GM13977 (cell line): ENCODE measurements at places on chromosomes 12 and 14.

- no peak for DNase-seq
Observed at GRCh38 chr12:103965255-103965589, 450 bp upstream of the TDG start.

- DNase-seq = no peak
Observed at GRCh38 chr12:94702696-94703095, 52.3 kb upstream of the TMCC3 start.

GRCh38 chr14:98062083-98062482 is 1209.9 kb downstream of the BCL11B start:
- DNase-seq = no peak

DNA sequence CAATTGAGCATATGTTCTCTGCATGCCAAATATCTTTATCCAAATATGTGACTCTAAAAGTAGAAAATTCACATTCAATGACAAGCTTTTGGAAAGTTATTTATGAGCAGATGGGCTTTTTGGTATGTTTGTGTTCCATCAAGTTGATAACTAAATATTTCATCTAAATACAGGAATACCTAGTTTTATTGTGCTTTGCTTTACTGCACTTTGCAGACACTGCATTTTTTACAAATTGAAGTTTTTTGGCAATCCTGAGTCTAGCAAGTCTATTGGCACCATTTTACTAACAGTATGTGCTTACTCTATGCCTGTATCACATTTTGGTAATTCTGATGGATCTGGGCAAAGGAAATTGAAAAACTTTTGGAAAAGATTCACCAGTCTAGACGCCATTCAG is 133.8 kb downstream of the ATXN7L3B start:
- DNase-seq = no peak

DNA sequence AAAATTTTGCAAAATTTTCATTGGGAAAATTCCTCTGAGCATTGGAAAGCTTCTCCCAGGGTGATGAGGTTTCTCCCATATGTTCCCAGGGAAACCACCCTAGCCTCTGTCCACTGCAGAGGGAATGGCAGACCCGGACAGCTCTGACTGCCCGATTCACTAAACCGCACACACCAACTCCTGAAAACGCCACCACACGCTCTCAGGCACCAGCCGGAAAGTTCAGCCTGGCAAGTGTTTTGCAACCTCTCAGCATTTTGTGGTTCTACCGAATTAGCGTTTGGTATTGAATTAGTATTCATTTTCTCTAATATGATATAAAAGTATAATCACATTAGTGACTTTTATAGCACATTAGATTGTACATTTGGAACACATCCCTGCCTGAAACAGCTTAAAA is 213.4 kb downstream of the PHETA1 start:
- no peak for DNase-seq

GRCh38 chr12:20187456-20187855 is 180.9 kb upstream of the PDE3A start:
- DNase-seq = no peak

GRCh38 chr12:68972595-68972994 is 39.6 kb upstream of the CPM start:
- DNase-seq = no peak

GRCh38 chr12:84767079-84767478 is 145.5 kb downstream of the SLC6A15 start:
- no peak for DNase-seq

DNA sequence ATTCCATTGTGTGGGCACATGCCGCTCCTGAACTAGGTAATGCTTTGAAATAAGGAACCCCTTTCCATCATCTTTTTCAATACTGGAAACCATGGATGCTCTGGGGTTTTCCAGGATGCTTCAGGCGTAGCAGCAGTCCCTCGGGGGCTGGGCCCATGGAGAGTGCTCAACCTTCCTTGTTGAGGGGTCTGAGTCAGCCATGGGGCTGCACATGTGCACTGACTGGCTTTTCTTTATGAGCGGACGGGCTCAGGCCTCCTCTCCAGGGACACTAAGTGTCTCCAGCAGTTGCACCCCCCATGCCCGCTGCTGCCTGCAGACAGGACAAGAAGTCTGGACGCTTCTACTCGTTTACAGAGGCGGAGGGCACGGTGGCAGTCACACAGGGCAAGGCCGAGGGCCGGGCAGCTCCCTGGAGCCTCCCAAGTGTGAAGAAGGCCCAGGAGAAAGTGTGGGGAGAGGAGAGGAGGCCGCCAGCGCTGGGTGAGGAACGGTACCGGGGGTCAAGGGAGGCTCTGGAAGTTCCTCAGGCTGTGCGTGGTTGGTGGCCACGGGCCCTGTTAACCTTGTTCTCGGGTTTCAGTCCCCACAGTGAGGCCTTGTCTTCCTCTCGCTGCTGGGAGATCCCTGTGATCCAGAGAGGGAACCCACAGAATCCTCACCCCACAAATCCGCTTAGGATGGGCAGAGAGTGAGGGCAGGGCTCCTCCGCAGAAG is 51.2 kb downstream of the TEAD4 start:
- DNase-seq = no peak

GRCh38 chr14:62179367-62180018 is 417.3 kb downstream of the SNAPC1 start:
- peak; percentile 23 for DNase-seq

- DNase-seq = peak; percentile 26
Observed at GRCh38 chr12:52234223-52234810, 1.3 kb downstream of the KRT7 start.

GRCh38 chr14:104983231-104983721 is 2.3 kb upstream of the CLBA1 start:
- no peak for DNase-seq

- no peak for DNase-seq
Observed at GRCh38 chr12:65728848-65729793, 95.2 kb upstream of the HMGA2 start.

DNA sequence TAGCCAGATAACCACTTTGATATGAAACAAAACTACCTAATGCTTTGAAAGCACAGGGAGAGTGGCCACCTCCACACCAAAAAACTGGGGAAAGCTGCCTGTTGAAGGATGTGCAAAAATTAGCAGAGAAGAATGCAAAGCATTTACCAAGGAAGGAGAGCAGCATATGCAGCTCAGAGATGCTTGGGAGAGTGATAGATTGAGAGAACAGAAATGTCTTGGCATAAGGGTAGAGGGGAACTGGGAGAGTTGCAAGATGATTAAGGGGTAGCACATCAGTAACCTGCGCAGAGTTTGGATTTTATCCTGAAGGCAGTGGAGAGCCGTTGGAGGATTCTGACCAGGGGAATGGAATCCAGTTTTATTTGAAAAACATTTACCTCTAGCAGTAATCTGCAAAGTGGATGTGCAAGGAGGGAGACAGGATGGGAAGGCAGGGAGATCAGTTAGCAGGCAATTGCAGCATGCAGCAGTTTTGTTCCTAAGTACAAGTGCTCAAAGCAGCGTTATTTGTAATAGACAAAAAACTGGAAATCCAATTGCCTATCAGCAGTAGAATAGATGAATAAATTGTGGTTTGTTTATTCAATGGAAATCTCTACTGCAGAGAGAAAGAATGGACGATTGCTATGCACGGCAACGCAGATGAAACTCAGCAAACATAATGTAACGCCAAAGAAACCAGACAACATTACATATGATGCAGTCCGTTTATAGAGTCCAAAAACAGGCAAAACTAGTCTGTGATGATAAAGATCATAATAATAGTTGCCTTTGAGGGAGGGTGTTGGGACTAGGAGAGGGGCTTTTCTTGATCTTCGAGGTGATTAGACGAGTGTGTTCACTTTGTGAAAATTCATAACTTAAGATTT is 81.5 kb downstream of the BHLHE41 start:
- DNase-seq = no peak

DNA sequence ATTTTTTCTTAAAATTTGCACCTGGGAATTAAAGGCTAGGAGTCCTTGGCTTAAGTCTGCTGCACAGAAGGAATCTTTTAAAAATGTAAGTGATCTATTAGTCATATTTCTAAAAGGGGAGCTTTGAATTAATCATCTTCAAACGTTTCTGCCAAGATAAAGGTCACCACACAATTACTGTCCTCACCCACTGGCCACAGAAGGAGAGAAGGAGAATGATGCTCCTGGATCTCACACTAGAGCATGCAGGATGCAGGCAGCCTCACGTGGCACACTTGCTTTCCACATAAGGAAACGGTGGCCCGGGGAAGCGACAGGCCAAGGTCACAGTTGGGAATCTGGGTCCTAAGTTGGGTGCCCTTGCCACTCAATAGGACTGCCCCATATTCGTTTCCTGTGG is 16.9 kb downstream of the PLEKHG7 start:
- no peak for DNase-seq

DNA sequence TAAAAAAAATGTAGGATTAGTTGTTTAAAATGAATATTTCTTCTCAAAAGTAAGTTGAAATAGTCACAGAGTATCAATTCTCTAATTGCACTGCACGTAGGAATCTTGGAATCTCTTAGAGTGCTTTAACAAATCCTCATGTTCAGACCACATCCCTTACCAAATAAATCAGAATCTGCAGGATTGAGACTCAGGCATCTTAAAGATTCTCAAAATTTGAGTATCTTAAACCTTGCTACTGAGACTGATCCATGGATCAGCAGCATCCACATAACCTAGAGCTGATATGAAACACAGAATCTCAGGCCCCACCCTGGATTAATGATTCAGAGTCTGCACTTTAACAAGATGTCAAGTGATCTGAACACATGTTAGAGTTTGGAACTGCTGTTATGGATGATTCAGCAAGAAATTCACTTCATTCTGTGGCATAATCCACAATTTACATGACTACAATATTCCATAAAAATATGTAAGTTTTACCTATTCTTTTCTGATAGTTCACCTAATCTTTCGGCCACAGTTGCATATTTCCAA is 58.7 kb downstream of the ADAMTS20 start:
- no peak for DNase-seq

- no peak for DNase-seq
Observed at GRCh38 chr14:49895480-49895879, 2.6 kb downstream of the ARF6 start.

- DNase-seq = no peak
Observed at GRCh38 chr14:102971836-102972606, 49.6 kb downstream of the AMN start.

GRCh38 chr12:26648584-26648983 is 184.4 kb downstream of the ITPR2 start:
- no peak for DNase-seq

DNA sequence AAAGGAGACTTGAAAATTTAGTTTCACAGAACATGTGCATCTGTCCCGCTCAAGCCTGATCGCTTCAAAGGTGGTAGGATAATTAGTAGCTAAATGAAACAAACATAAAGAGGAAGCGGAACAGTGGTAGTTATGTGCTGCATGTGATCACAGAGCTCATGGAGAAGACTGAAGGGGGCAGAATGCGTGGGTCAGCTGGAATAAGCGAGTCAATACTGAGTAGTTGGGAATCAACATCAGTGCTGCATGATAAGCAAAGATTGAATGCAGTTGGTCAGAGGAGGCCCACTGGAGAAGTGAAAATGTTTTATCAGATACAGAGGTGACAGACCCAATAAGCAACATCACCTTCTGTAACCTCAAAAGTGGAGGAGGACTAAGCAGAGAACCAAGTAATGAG is 95.1 kb upstream of the RFX4 start:
- no peak for DNase-seq

DNA sequence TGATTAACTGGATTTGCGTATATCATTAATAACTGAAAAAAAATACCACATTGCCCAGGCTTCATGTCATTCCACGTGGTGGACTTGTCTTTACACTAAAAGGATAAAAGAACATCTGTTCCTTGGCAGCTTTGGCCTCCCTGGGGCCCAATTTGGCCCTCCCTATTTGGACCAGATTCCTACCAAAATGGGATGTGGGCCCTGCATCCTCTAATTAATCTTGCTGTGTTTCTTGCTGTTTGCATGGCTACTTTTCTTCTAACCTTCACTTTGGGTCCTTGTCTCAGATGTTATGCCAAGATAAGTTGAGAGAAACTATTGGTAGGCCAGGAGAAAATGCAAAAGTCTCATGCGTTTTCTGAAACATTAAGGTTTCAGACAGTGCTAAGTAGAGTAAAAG is 57.5 kb downstream of the PTHLH start:
- DNase-seq = no peak

DNA sequence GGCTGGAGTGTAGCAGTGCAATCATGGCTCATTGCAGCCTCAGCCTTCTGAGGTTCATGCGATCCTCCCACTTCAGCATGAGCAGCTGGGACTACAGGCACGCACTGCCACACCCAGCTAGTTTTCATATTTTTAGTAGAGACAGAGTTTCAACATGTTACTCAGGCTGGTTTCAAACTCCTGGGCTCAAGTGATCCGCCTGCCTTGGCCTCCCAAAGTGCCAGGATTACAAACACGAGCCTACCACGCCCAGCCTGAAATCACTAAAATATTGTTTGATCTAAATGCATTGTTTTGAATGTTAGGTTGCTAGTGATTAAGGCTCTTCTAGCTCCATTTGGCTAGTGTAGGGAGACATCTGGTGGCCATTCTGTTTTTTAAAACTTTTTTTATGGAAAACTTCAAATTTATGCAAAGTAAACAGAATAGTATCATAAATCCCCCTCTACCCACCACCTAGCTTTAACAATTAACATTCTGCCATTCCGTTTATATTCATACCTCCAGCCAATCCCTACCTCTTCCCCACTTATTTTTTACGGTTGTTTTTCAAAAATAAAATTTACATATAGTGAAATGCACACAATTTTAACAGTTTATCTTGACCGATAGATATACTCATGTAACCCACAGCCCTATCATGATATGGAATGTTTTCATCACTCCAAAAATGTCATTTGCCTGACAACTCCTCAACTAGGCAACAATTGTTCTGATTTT is 37.8 kb downstream of the MYO1H start:
- DNase-seq = peak; percentile 37

DNA sequence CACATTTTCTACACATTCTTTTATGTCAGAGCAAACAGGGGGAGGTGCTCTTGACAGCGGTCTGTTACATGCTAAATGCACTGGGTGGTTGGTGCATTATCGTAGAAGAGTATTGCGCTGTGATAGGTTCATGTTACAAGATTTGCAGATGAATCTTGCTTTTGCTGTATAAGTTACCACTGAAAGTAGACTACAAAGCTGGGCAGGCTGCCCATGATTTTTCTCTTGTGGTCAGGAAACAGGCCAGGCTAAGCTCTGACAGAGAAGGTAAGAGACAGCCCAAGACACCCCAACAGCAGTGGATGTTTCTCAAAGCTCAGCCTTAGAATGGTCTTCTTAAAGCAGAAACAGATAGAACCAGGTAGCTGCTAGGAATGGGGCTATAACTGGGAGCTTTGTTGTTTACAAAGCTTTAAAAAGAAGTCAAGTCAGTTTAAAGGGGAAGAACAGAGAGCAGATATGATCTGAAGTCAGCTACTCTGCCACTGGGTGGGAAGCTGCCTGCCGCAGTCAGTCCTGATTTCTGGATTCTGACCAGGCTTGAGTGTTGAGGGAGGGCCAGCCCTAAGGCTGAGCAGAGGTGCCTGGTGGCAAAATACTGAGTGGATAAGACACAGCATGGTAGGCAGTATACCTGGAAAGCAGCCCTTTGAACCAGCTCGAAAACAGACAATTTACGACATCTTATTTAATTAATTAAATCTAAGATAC is 9.4 kb downstream of the KCNA1 start:
- DNase-seq = no peak

GRCh38 chr12:70828351-70828750 is 92.2 kb downstream of the PTPRR start:
- DNase-seq = no peak
